ENCODE measurements at places on chromosomes 1 and 21.

DNA sequence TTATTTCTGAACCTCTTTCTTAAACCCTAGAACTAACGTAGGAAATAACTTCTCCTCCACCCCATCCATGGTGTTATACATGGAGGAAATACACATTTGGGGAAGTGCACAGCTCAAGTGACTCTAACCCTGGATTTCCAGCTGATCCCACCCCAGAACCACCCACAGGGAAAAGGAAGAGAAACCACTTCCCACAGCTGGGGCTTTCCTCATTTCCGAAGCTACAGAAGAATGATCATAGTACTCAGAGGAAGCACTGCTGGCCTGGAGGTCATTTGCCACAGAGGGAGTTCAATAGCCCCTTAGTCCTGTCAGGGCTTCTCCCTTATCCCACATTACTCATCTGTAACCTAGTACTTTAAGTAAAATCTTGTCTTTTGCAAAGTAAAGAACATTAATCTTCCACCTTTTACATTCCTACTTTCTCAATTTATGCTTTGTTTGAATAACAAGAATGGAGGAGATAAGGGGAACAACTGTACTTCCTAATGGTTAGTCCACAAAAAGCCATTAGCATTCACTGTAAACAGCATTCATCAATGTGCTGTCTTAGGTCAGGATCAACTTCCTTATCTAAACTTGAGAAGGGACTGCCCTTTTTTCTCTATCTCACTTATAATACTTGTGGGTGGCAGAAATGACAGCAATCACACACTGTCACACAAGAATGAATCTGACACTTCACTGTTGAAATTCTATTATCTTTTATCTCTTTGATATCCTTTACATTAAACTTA, 63.0 kb upstream of the RGS1 start:
- DNase-seq: no peak

DNA sequence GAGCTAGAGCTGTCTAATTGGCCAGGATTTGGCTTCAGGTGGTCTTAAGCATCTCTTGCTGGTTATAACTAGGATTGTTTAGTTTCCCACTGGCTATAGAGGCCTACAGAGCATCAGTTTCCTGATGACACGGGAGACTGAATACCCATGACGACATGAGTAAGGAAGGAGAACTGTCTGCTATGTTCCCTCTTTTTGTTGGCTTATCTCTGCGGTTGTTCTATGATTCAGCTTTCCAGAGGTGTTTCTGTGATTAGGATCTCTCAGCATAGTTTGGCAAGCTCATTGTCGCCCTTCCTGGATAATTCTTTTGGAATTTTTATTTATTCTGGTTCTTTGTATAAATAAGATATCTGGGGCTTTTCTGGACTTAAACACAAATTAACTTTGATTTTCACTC, 163.4 kb downstream of the OLFM3 start:
- no peak for DNase-seq

- DNase-seq: no peak
These were observed 465.2 kb downstream of the USP25 start for GRCh38 chr21:16194788-16195537.

DNA sequence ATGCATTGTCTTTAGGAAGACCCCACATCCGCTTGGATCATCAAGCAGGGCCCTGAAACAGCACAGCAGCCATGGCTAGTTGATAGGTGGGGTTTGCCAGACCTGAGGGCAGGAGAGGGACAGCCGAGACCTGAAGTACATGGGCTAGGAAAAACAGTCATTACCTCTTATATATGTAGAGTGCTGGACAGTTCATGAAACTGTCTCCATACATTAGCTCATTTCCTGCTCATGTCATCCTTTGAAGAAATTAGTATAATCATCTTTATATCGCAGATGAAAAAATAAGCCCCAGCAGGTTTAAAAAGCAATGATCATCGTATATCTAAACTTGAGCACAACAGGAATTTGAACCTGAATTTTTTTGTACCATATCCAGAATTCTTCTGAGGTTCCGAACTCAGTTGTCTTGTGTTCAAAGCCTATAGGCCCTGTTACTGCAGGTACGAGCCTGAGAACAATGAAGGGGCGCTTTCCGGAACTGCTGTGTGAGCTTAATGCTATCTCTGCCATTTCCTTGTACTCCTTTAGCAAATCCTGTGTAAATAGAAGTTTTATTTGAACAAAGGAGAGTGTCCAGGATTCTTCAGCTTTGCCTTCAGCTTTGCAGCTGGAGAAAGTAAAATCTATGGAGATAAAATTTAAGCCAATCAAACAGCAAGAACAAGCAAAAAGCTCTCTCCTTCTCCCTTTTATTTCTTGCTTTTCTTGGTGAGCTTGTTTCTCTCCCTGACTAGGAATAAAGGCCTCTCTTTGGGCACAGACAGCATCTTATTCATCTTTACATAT, 32.4 kb upstream of the DUSP10 start:
- DNase-seq: no peak

DNA sequence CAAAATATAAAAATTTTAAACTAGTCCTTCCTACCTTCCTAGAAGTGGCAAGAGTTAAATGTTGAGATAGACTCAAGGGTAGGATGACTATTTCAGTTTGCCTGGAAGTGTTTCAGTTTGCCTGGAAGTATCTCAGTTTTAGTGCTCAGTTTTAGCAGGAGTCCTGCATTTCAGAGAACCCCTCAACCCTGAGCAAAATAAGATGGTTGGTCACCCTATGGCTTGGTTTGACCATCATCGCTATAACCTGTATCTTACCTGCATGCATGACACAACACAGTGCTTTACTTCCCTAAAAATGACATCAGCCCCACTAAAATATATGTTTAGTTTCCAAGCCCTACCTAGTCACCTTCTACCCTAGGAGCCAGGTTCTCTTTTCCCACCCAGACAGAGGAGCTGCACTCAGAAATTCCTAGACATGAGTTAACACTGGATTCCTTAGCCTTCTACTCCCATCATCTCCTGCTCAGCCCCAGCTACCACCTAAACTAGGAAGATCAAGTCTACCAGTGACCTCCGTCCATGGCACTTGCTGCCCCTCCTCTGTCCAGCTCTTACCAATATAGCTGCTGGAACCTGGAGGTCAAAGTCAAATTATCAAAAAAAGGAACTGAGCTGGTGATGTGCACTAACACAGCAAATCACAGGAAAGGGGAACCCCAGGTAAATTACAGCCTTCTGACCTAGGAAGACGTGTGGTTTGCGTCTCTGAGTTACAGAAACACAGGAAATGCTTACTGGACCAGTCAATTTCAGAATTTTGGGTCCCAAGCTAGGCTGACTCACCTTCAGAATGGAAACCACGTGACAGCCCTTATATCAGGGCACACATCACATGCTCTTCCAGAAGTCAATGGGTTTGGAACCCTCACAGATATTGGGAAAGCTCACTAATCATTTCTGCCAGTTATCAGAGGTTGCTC, 2.2 kb upstream of the G0S2 start:
- DNase-seq: no peak
